Endothelial cell (in vitro differentiated cells): ENCODE measurements at places on chromosomes 11 and 22. TPM values are rescaled to one million over a fixed set of nuclear protein-coding genes. Genes with fewer than 3 reads are reported as not detected.
A peak's percentile ranks its signal among the peaks of the same experiment; 100 is the strongest.

The OR52N4 gene
- not detected for total RNA-seq

The HTR3B gene
- total RNA-seq = not detected

The C11orf42 gene
- not detected for total RNA-seq

The MAP6 gene
- 0.26 TPM for total RNA-seq

The CCDC73 gene
- not detected for total RNA-seq

GRCh38 chr11:33924341-33924740, 32.5 kb upstream of the LMO2 start:
- no peak for DNase-seq

DNA sequence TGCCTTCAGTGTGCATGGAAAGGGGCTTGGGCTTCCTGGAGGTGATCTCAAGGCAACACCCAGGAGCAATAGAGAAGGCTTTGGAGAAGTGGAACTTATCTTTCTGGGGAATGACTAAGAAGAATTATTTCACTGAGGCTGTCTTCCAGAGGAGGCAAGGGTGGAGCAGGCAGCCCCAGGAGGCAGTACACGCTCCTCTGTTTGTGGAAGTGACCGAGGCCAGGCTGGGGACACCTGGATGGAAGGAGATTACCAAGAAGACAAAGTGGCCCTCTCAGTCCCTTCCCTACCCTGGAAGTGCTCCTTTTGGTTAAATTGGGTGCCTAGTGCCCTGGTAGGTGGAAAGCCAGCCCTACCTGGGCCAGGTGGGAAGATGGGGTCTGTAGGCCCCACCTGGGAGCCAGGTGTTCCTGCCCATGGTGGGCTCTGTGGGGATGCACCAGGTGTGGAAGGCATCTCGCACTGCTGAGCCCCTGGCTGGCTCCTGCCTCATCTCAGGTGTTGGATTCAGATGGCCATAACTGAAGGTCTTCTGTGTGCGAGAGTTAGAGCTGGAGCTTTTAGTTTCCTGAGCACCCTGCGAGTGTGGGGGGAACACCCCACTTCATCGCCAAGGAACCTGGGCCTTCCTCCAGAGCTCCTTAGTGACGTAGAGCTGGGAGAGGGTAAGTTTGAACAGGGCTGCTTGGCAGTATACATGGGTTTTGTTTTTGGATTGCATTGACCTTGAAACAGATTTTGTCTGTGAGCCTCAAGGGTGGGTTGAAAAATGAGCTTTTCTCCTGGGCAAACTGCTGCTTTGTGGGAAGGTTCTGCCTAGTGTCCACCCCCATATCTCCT, 46.1 kb downstream of the MICAL2 start:
- no peak for DNase-seq

DNA sequence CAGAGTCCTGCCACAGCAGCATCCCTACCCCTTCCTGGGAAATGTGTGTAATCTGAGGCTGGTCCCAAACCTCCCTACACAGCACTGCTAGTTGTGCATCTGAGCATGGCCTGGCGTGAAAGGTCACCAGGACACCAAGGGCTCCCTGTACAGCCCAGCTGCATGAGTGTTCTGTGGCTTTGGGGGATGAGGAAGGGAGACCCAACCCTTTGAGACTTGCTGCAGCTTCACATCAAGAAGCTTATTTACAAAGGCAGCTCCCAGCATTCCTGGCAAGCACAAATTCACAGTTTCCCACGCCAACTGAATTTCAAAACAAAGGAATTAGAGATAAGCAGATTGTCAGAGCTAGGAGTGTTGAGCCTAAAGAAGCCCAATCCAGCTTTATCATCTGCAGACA, 32.2 kb downstream of the CSNK2A3 start:
- no peak for DNase-seq

GRCh38 chr22:36340621-36341020, 47.1 kb downstream of the MYH9 start:
- no peak for DNase-seq

GRCh38 chr22:36913427-36914389, at the start of gene CSF2RB:
TSS of gene CSF2RB (plus strand) at chr22:36913628. CDS start at chr22:36922208, 8,580 bp downstream.
- DNase-seq = peak; percentile 46

- no peak for DNase-seq
Measured at GRCh38 chr22:33883561-33883960, 36.7 kb downstream of the LARGE1 start.

DNA sequence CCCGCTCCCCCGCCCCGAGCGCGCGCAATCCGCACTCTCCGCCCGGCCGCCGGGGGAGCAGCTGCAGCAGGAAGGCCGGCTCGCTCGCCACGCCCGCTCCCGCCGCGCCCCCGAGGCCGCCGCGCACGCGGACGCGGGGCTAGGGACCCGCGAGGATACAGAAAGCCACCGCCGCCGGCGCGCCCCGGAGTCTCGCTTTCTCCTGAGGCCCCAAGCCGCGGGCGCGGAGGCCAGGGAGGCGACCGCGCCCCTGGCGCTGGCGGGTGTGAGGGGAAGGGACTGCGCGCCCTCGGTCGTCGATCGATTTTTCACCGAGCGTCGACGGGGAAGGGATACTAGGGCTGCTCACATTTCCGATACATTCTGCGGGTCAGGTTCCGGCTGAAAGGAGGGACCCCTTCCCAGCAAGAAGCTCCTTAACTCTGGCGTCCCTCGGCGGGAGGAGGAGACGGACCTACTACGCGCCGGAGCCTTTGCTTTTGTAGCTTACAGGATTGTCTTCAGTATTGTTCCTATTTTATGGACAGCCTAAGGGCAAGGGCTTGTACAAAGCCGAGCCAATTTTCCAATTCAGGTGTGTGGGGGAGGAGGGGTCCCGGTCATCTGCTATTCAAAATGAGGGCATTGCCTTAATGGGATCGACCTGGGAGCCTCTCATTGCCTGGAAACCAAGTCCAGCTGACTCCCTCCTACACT, 416 bp upstream of the GAB2 start:
- peak; percentile 92 for DNase-seq

DNA sequence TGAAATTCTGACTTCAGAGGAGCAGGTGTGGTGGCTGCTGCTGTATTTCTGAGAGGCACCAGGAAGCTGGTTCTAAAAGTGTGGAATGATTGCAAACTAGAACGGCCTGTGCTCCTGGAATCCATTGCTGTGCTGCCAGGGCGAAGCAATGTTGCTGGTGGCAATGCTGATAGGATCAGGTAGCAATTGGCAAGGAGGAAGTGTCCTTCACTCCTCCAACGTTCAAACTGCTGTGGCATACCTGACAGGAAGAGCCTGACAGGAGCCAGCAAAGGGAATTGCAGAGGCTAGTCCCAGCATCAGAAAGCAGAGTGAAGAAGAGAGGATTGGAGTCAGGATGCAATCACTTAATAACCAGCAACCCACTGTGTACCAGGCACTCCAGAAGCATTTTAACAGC, 118.2 kb downstream of the FAR1 start:
- no peak for DNase-seq

DNA sequence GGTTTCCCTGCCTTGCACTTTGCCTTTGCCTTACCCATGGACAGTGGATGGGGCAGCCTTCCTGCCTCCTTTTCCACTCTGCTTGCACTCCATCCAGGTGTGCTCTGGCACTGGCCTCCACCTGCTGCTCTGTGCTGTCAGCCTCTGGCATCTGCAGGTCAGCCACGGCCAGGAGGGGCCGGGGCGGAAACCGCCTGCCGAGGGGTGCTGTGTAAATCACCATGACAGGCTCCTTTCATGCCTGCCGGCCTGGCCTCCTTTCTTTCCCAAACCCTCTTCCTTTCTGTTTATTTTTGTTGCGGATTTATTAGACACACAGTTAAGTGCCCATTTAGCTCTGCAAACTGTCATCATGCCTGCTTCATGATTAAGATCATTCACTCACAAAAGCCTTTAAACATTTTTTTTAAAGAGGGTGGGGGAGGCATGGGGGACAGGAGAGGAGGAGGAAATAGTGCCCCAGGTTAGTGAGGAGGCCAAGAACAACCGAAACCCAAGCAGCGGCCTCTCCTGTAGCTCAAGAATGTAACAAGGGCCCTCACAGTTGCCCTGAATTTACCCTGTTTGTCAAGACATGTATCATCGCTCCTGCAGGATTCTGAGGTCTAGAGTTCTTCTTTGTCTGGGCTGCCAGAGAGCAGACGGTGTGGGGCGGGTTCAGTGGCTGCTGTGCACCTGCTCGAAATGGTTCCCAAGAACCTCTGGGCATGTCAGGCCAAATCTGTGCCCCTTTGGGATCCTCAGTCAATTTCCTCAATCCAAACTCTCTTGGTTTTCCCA, 83.3 kb downstream of the BARX2 start:
- DNase-seq = no peak

- no peak for DNase-seq
Measured at GRCh38 chr11:100855466-100856067, 168.5 kb downstream of the ARHGAP42 start.
